Left renal cortex interstitium (tissue), 4 donors: ENCODE measurements at places on chromosomes 2 and 18. TPM values are rescaled to one million over a fixed set of nuclear protein-coding genes. Genes with fewer than 3 reads are reported as not detected.

The BIN1 gene
- polyA plus RNA-seq: 127 TPM

The LGALSL gene
- polyA plus RNA-seq: 42.2 TPM

The ARMC9 gene
- polyA plus RNA-seq: 36.5 TPM

The GAL3ST2 gene
- polyA plus RNA-seq: 0.13 TPM
